ENCODE measurements at places on chromosomes 12 and 14. TPM values are rescaled to one million over a fixed set of nuclear protein-coding genes. Genes with fewer than 3 reads are reported as not detected.

- no peak for DNase-seq
These were observed 147.5 kb downstream of the SLC2A13 start for GRCh38 chr12:39958377-39958776.

- DNase-seq = no peak
These were observed 3.7 kb upstream of the METAP2 start for GRCh38 chr12:95470300-95470699.

GRCh38 chr12:24075650-24076049 is 126.2 kb upstream of the SOX5 start:
- no peak for DNase-seq

DNA sequence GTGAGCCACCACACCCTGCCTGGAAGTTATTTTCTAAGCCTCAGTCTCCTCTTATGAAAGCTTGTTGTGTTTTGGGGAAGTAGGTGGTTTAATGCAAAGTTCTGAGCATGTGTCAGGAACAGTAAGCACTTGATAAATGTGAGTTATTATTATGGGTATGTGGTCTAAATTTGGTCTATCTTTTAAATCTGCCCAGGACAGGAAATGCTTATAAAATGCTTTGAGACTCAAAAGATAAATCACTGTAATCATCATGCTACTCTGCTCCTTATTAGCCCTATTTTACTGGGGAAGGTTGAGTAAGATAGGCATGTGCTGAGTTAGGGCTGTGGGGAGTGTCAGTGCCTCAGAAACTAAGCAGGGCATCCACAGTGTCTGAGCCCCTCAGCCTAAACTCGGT is 13.1 kb upstream of the SRSF5 start:
- no peak for DNase-seq

GRCh38 chr12:122852336-122853275 is 17.3 kb downstream of the HIP1R start:
- DNase-seq = no peak

- no peak for DNase-seq
These were observed 72.0 kb downstream of the SUDS3 start for GRCh38 chr12:118448341-118448740.

- no peak for DNase-seq
These were observed 24.7 kb upstream of the DNAAF2 start for GRCh38 chr14:49659526-49660455.

DNA sequence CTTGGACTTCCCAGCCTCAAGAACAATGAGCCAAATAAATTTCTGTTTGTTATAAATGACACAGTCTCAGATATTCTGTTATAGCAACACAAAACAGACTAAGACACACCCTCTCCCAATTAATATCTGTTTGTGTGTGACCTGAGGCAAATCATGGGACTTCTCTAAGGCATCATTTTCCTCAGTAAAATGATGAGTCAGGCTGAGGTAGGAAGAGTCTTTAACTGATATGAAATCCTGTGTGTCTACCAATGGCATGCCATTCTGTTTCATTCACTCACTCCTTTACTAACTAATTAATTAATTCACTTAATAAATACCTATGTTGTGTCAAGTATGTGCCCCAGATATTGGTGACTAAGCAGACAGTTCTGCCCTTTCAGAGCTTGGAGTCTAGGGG is 258.4 kb upstream of the CRY1 start:
- no peak for DNase-seq

DNA sequence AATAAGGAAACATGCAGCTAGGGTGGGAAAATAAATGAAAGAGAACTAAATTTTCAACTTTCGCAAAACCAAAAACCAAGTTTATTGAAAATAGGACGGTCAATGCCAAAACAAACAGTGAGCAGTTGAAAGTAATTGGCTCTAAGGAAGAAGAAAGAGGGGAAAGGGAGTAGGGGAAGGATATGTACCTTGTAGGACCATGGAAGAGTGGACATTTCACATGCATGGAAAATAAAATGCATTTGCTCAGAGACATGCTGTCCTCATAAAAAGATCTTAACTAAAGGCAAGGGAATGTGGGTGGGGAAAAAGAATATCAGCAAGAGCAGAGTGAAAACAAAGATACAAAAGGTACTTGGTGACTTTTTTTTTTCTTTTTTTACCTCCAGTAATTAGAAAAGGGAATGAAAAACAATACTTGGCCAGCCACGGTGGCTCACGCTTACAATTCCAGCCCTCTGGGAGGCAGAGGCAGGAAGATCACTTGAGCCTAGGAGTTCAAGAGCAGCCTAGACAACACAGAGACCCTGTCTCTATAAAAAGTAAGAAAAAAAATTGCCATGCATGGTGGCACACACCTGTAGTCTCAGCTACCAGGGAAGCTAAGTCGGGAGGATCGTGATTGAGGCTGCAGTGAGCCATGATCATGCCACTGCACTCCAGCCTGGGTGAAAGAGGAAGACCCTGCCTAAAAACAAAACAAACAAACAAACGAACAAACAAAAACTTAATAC is 6.6 kb downstream of the TXNDC16 start:
- no peak for DNase-seq

- no peak for DNase-seq
These were observed 44.8 kb upstream of the SLC6A13 start for GRCh38 chr12:307406-307805.

DNA sequence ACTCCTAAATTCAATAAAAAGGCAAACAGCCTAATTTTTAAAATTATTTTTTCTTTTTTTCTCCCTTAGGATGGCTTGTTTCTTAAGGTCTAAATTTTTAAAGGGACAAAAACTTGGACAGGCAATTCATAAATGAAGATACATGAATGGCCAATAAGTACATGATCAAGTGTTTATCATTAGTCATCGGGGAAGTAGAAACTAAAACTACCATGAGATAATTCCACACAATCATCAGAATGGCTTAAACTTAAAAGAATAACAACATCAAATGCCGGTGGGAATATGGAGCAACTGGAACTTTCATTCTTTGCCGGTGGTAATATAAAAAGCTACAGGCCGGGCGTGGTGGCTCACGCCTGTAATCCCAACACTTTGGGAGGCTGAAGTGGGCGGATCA is 29.1 kb downstream of the MOK start:
- DNase-seq = no peak

DNA sequence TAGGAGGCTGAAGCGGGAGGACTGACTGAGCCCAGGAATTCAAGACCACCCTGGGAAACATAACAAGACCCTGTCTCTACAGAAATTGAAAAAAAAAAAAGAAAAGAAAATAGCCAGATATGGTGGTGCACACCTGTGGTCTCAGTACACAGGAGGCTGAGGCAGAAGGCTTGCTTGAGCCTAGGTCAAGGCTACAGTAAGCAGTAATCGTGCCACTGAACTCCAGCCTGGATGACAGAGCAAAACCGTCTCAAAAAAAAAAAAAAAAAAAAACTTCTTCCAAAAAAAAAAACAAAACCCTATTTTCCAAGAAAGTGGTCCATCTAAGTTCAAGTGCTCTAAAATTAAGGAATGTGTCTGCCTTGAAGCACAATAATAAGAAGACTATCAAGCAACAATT is 19.8 kb downstream of the SNX6 start:
- DNase-seq = no peak

DNA sequence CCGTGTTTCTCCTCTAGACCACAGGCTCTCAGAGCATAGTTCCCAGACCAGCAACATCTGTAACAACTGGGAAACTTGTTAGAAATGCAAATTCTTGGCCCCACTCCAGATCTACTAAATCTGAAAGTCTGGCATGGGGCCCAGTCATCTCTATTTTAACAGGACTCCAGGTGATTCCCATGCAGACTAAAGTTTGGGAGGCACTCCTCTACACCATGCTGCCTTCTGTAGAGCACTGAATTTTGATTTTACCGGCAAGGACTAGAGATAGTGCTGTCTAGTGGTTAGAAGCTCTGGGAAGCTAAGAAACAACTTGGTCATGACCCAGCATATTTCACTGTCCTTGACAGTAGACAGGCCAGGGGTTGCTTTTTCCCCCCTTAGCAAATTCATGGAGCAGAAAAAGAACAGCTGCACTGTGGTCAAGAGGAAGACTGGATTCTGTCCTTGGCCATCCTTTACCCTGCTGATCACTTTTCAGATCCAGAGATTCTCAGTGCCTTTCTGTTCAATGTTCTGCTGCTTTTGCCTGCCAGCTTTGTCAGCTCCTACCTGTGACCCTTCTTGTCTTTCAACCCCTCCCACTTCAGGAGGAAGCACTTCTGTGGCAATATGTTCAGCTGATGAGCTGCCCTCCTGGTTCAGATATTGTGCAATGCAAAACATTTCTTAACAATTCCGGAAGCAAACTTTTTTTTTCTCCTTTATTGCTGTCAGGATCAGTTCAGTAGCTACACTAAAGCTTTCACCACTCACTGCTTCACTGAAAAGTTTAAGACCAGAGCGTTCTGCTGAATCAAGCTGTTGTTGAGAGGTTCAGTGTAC is 133.8 kb upstream of the NUDT4 start:
- DNase-seq = no peak

- no peak for DNase-seq
These were observed 34.7 kb downstream of the TRAF3 start for GRCh38 chr14:102811971-102812370.

DNA sequence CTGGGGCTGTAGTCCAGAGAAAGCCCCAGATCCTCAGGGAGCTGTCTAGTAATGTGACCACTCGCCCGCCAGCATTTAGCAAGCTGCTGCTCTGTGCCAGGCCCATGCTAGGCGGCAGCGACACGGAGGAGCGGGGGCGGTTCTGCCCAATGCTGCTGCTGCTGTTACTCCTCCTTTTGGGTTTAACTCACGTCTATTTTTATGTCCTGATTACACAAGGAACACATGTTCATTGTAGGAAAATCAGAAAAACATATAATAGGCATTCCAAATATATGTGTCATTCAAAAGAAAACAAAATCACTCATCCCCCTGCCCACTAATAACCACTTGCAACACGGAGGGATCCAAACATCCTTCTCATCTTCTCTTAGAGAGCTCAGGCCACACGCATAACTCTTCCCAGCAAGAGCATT is 30.4 kb downstream of the CCDC92 start:
- no peak for DNase-seq

DNA sequence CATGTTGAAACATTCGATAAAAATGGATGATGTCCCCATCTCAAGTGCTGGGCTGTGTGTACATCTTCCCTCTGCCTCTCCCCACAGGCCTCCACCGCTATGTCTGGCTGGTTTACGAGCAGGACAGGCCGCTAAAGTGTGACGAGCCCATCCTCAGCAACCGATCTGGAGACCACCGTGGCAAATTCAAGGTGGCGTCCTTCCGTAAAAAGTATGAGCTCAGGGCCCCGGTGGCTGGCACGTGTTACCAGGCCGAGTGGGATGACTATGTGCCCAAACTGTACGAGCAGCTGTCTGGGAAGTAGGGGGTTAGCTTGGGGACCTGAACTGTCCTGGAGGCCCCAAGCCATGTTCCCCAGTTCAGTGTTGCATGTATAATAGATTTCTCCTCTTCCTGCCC is 8.6 kb downstream of the PEBP1 start:
- DNase-seq = no peak

DNA sequence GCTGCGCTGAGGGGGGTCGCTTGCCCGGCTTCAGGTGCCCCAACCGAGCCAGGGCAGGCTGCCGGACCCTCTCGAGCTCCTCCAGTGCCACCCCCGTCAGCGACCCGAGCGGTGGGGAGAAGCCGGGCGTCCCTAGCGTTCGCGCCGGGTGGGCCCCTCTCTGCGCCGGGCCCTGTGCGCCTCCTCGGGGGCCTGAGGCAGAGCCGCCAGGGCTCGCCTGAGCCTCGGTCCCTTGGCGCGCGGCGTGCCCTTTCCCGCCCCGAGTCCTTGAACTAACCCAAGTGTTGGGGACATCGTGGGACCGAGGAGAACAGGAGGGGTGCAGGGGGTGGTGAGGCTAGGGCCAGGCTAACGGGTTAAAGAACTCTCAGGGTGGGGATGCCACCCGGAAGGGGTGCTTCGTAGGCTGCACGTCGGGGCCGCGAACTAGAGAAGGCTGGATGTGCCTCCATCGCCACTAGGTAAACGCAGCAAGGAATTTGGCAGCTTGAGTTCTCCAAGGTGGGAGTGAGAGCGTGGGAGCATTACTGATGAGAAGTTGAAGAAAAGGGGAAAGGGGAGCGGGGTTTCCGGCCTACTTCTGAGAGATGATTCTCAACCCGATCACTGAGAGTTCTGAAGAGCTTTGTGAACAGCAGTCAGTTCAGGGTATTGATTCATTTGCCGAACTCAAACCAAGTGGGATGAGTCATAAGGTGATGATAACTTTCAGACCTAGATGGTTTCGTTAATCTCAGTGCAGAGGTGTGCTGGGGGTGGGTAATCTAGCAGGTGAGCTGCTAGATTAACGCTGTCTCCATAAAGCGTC is 618 bp downstream of the RNF34 start:
- no peak for DNase-seq

DNA sequence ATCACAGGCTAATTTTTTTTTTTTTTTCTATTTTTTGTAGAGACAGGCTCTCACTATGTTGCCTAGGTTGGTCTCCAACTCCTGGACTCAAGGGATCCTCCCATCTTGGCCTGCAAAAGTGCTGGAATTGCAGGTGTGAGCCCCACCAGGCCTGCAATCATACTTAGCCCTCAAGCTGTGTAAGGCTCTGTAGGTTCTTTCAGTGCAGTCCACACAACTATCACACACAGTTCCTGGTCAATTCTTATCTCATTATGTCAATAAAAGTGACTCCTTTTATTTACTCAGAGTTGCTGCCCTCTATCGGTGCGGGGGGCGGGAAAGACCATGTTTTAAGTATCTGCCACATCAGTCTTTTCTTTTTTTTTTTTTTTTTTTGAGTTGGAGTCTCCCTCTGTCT is 29.0 kb downstream of the SLC2A3 start:
- no peak for DNase-seq

DNA sequence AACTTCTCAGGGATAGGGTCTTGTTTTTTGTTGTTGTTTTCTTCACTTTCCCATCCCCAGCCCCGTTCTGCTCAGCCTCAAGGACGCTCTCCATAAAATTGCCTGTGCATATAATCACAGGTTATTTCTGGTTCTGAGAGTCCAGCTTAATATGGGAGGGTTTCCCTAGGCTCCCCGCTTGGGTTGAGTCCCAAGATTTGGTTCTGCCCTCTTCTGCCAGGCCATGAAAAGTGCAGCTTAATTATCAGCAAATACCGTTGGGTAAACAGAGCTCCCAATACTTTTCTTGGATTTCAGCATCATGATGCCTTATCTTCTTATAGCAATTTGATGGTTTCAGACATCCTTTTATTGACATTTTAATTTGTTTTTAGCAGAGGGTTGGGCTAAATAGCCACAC is 75.6 kb downstream of the GRIN2B start:
- DNase-seq = no peak

- DNase-seq = no peak
These were observed 9.3 kb downstream of the EML1 start for GRCh38 chr14:99802301-99803105.

GRCh38 chr14:89384023-89384422 is 33.0 kb downstream of the FOXN3 start:
- no peak for DNase-seq

- no peak for DNase-seq
These were observed 1044.6 kb downstream of the VRK1 start for GRCh38 chr14:97841762-97842161.

Gene NYNRIN
- total RNA-seq = 12.1 TPM

Gene ITGB7
- 14.5 TPM for total RNA-seq

Gene MEG3
- 24.0 TPM for total RNA-seq

Gene SLC7A8
- total RNA-seq = 22.9 TPM

Gene ATL1
- total RNA-seq = 5.9 TPM

Gene DDX54
- 62.0 TPM for total RNA-seq

Gene SIX4
- 2.8 TPM for total RNA-seq

Gene CACNA1C
- 17.4 TPM for total RNA-seq

Gene TAS2R46
- 1.6 TPM for total RNA-seq

Gene DIO2
- 0.38 TPM for total RNA-seq
